H1 (cell line): ENCODE measurements at places on chromosomes 12 and 14.

DNA sequence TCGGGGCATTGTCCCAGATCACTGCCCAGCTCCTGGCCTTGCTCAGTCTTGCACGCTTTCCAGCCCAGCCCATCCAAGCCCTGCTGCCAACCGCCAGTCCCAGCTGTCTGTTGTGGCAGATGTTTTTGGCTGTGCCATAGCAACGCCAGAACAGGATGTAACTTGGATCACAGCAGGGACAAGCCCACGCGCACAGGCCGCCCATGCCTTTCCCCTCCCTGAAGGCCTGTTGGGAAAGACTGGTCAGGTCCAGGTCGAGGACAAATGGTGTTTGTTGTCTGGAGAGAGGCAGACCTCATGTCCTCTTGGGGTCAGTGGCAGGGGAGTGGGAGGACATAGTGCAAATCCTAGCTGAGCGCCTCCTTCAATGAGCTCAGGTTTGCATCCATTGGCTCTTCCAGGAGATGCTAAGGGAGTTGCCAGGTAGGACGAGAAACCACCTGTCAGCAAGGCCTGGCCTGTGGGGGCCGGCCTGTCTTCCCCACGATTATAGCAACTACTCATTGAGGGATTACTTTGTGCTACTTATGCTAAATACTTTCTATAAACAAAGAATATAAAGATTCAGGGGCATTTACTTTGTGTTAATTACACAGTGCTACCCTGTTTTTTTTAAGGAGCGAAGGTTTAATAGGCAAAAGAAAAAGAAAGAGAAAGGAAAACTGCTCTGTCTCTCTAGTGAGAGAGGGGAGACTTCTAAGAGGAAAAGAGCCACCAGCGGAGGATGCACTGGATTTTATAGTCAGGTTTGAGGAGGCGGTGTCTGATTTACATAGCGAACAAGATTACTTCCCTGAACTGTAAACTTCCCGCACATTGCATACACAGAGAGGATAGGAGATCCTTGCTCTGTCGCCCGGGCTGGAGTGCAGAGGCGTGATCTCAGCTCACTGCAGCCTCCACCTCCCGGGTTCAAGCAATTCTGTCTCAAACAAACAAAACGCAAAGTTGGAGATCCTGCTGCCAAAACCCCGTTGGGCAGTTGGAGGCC lies 42.8 kb upstream of the CORO1C start:
- DNase-seq, result peak; percentile 45

DNA sequence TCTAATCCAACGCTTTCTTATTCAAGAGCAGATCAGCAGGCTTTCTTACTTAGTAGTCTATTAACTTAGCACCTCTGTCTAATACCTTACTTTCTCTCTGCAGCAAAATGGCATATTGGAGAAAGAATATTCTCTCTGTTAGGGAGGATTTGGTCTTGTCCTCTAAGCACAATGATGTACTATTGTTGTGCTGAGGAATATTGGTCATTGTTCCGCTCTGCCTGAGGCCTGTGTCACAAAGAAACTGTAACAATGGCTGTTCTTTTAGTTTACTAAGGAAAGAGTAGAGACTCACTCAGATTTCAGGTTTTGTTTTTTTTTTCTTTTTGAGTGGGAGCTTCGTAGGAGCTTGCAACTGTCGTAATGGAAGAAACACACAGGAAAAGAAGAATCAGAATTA lies 1358.8 kb downstream of the LRFN5 start:
- DNase-seq, result no peak

DNA sequence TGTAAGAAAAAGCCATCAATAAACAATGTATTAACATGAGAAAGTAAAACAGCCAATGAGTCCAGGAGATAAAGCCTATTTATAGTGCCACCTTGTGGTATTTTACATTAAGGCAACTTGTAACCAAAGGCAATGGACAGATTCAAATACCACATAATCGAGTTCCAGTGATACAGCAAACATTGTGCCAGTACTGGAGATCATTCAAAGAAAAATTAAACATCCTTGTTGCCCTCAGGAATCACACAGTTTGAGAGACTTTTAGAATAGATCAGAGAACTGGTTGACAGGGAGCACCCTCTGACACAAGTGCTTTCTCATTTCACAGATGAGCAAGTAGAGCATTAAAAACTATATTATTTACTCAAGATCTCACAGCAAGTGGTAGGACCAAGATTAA lies 98.1 kb downstream of the DDHD1 start:
- DNase-seq, result no peak

GRCh38 chr14:100842799-100843198 lies 16.9 kb downstream of the MEG3 start:
- no peak for DNase-seq

- DNase-seq, result peak; percentile 50
Measured at GRCh38 chr12:119780786-119781434, 96.2 kb downstream of the CIT start.

DNA sequence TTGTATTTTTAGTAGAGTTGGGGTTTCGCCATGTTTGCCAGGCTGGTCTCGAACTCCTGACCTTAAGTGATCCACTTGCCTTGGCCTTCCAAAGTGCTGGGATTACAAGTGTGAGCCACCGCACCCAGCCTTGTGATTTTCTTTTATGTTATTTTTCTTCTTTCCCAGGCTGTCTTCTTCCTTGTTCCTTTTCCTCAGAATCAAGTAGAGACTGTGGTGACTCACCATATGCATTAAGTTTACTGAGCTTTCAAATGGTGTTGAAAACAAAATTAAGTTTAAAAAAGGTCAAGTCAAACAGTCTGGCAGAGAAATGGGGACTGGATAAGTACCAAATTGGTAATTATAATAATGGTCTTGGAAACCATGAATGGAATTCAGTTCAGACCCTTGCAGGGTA lies 5.7 kb downstream of the ARPC3 start:
- no peak for DNase-seq

GRCh38 chr12:22994316-22994675 lies 369.3 kb downstream of the ETNK1 start:
- DNase-seq, result no peak

- DNase-seq, result no peak
Measured at GRCh38 chr12:57844709-57845477, 1.6 kb downstream of the CTDSP2 start.

DNA sequence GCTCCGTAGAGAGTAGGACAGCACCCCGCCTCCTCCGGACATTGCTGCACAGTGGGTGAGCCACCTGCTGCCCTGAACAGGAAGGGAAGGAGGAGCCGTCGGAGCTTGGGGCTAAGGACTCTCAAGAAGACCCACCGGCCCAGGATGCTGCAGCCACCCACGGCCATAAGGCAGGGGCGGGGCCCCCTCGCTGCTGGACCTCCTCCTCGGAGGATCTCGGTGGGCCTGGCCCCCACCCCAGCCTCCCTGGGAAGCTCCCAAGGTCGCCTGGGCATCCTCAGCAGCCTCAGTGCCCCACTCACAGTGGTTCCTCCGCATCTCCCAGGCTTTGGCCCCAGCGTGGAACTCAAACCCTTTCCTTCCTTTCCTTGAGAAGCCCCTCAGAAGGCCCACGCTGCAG lies 68.6 kb upstream of the DIO3 start:
- no peak for DNase-seq

DNA sequence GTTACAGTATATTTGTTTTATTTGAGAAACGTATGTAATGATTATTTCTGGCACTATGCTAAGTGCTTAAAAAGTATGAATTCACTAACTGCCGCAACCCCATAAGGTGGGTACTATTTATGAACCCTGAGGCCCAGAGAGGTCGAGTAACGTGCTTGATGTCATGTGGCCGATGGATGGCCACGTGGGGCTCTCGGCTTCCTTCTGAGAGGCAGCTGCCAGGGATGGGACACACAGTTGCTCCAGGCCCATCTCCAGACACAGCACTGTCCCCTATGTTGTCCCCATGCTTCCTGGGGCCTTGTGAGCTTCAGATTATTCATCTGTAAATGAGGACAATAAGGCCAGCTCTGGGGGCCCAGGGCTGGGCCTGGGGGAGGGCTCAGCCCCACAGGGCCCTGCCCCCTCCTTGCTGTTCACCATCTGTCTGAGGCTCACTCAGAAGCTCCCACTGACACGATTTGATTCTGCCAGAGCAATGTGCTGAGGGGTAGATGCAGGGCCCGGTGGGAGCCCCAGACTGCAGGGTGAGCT lies 115.0 kb downstream of the CALM1 start:
- DNase-seq, result no peak

GRCh38 chr12:53956251-53956887 lies 1.7 kb downstream of the HOXC12 start:
- no peak for DNase-seq

- no peak for DNase-seq
Measured at GRCh38 chr14:59283361-59283760, 94.9 kb downstream of the DAAM1 start.

GRCh38 chr12:104730763-104731162 lies 227.3 kb downstream of the SLC41A2 start:
- DNase-seq, result no peak

GRCh38 chr12:53345486-53346188 lies 9.5 kb upstream of the SP7 start:
- DNase-seq, result no peak
